ENCODE measurements at places on chromosomes 7 and 10.

- no peak for DNase-seq
Observed at GRCh38 chr10:58932577-58933314, 243.7 kb upstream of the PHYHIPL start.

DNA sequence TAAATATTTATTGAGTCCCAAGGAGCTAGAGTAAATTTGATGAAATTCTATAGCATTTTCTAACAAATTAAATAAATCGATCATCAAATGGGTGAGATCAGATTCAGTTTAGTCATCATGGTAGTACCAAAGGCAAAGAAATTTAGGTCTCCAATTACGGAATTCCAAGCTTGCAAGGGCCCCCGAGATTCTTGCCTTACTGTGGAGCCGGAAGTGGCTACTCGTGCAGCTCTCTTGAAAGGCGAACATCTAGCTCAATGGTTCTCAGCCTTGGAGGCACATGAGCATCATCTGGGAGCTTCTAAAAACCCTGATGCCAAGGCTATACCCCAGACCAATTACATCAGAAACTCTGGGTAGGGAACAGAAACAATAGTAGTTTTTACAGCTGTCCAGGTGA lies 117.9 kb upstream of the PRR15 start:
- no peak for DNase-seq

DNA sequence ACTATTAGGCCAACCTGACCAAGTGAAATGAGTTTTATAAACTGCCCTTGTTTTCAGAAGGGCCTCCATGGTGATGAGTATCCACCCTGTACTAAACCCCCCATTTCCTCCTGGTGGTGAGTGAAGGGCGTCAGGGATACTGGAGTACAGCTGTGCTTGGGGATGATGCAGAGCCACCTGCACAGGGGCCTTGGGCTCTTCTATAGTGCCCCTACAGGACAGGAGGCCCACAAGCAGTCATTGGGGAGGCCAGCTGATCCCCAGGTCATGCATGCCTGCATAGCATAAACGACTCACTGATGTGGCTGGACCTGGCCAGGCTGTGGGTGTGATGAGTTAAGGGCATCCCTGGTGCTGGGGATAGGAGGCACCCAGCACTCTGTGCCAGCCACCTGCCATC lies 114.1 kb upstream of the CELF2 start:
- DNase-seq, result no peak

GRCh38 chr10:4533621-4534020 lies 292.4 kb upstream of the AKR1E2 start:
- no peak for DNase-seq

- DNase-seq, result no peak
Observed at GRCh38 chr7:93757426-93757825, 133.1 kb downstream of the TFPI2 start.

GRCh38 chr10:28300027-28300426 lies 2.8 kb downstream of the MPP7 start:
- no peak for DNase-seq

GRCh38 chr7:36734731-36735130 lies 10.4 kb upstream of the AOAH start:
- DNase-seq, result no peak

DNA sequence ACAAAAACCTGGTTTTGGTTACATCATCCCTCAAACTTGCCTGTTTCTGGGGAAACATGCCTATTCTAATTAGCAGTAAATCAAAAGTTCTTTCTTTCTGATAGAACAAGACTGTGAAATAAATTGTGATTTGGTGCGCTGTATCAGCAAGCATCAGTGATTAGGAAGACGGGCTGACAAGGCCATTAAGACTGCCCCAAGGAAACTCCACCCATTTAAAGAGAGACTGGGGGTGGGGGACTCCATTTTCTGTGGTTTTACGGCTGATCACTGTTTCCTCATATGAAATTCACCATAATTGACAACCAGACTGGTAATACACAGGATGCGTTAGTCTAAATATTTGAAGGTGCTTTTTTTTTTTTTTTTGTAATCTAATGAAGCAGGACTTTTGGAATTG lies 68.7 kb downstream of the MBL2 start:
- DNase-seq, result no peak

DNA sequence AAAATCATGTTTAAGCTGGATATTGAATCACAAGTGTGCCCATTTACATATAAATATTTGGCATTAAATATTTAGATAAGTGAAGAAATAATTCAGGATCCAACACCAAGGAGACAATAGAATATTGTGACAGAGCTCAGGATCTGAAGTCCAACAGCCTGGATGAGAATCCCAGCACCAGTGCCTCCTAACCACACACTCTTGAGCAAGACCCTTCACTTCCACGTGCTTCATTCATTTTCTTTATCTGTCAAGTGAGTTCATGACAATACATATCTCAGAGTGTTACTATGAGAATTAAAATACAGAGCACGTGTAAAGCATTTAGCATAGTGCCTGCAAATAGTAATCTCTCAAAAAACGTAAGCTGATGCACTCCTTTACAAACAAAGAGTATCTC lies 78.4 kb upstream of the IKZF1 start:
- DNase-seq, result no peak

GRCh38 chr7:47581804-47582763 lies at the start of gene TNS3:
TNS3 (minus strand) TSS chr7:47582111; CDS start chr7:47439636, 142,475 bp downstream.
- no peak for DNase-seq

- DNase-seq, result no peak
Observed at GRCh38 chr7:130208516-130208915, 856 bp downstream of the SSMEM1 start.

GRCh38 chr7:15043931-15044330 lies 141.4 kb upstream of the DGKB start:
- no peak for DNase-seq

DNA sequence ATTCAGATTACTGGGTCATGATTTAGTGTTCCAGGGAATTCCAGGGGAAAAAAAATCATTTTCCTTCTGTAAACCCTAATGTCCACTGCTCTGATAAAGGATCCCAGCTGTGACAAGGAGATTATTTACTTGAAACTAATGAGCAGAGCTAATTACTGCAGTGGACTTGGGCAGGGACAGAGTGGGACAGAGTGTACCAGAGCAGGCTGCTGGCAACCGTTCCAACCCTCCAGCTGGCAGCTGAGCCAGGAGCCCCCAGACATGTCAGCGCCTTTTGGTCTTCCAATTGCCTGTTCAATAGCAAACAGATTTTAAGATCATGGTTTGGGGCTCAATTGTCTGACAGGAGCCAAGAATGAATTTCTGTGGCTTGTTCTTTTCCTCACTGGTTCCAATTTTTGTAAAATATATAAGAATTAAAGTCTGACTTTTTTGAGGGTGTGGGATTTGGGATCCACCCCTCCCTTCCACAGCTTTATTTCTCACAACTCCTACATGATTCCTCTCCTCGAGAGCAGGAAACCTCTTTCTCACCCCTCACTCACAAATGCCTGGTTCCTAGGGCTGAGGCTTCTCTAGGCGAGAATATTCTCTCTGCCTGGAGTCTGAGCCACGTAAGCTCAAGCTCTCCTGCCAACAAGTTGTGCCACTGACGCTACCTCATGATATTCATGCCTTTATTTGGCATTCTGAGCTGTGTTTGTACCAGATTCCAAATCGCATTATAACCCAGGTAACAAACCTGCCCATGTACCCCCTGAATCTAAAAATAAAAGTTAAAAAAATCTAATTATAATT lies 20.6 kb upstream of the FAM180A start:
- DNase-seq, result no peak
